ENCODE measurements at places on chromosomes 16 and 17. TPM values are rescaled to one million over a fixed set of nuclear protein-coding genes. Genes with fewer than 3 reads are reported as not detected.

Gene ASGR1
- total RNA-seq, result 3.1 TPM

Gene HOXB5
- not detected for total RNA-seq

Gene DNAI2
- total RNA-seq, result not detected

Gene WSCD1
- total RNA-seq, result 41.3 TPM

Gene TEX2
- 10.6 TPM for total RNA-seq

Gene GRIN2A
- total RNA-seq, result 1.8 TPM

Gene MYH2
- total RNA-seq, result 0.37 TPM

Gene PTX4
- not detected for total RNA-seq

Gene DHRS7C
- not detected for total RNA-seq

All from neural progenitor cell (in vitro differentiated cells).